Fibroblast of lung (primary cell): ENCODE measurements at places on chromosomes 7 and 10. TPM values are rescaled to one million over a fixed set of nuclear protein-coding genes. Genes with fewer than 3 reads are reported as not detected.

Gene CYP26A1
- polyA plus RNA-seq: not detected in 2 replicates

Gene LIPM
- not detected in 2 replicates for polyA plus RNA-seq

Gene CCDC136
- 8.3 and 11.8 TPM in 2 replicates for polyA plus RNA-seq

Gene DKK1
- 52.3 and 156 TPM in 2 replicates for polyA plus RNA-seq

DNA sequence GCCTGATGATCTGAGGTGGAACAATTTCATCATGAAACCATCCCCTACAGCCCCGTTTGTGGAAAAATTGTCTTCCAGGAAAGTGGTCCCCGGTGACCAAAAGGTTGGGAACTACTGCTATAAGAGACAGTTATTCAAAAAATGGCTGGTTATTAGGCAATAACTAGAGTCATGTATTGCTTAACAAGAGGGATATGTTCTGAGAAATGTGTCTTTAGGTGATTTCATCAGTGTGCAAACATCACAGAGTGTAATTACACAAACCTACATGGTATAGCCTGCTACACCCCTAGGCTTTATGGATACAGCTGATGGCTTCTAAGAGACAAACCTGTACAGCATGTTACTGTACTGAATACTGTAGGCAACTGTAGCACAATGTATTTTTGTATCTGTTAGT is 71.3 kb upstream of the CSTF2T start:
- no peak for DNase-seq

DNA sequence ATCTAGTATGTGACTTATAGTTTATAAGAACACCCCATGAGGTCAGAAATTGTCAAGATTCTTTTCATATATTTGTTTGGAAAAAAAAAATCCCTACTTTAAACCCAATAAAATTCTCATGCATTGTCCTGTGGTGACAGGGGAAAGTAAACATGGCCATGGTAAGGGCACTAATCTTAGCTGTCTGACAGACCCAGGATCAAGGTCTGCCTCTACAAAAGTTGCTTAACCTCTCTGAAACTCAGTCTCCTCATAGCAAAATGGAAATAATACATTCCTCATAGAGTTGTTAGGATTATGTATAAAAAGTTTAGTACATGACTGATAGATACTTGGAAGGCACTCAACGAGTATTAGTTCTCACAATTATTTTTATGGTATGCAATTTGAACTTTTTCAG is 22.3 kb upstream of the AKAP9 start:
- DNase-seq: no peak
